ENCODE measurements at places on chromosomes 7 and 10.

DNA sequence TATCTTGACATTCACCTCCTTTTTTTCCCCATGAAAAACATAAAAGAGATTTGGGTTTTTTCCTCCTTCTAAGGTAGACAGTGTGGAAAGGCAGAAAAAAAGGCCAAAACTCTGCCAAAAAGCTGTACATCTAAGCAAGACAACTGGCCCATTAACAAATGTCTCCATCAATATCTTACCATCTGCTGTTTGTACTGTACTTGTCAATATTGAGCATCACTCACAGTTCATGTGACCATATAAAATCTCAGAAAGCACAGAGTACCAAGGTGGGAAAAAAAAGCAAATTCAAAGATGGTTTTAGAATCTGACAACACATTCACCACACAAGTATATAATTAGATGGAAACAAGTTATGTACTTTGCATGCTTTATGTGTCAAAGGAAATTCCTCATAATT, 52.6 kb downstream of the CACNA2D1 start:
- no peak for DNase-seq

GRCh38 chr7:157753713-157754415, 417.1 kb downstream of the DNAJB6 start:
- DNase-seq, result no peak

GRCh38 chr10:122112625-122113160, 123.7 kb downstream of the TACC2 start:
- no peak for DNase-seq

GRCh38 chr10:218798-219197, 83.5 kb downstream of the ZMYND11 start:
- DNase-seq, result no peak

GRCh38 chr10:120827251-120827875, 23.8 kb upstream of the WDR11 start:
- DNase-seq, result no peak
